ENCODE measurements at places on chromosomes 12 and 14.

- DNase-seq, result peak; percentile 58
Observed at GRCh38 chr14:92575061-92575747, 61.6 kb downstream of the RIN3 start.

DNA sequence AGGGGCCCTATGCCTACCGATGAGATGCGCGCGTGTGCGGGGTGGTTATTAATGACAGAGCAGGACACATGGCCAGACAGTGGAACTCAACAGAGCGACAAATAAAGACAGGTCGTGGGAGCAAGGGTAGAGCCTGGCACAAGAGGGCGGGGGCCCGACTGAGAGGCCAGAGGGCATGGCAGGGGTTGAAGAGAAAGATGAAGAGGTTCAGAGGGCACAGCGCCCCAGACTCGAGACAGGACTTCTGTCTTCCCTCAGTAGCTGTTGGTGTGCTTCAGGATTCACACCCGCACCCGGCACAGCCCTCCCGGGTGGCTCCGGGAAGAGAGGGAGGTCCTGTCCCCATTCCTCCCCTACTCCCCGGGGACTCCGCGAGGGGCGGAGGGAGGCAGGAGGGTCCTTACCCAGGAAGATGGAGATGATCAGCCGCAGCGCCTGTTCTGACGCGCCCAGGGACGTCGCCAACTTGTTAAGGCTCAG, 366 bp downstream of the LPCAT3 start:
- no peak for DNase-seq

- no peak for DNase-seq
Observed at GRCh38 chr12:48379794-48380193, 29.1 kb upstream of the ZNF641 start.

DNA sequence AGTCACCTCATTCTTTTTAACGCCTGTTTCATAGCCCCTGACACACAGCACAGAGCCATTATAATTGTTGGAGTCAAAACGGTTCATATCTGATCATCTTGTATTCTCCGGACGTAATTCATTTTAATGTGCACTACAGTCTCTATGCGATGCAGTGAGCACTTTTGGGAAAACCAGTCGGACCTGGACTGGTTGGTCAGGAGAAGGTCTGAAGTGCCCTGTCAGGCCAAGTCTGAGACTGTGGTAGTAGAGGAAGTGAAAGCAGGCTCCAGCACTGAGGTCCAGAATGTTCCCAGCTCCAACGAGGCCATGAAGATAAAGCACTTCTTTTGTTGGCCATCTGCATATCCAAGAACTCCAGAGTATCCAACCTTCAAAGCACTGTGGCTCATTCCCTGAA, 117.1 kb upstream of the NCOR2 start:
- peak; percentile 21 for DNase-seq

GRCh38 chr14:82755923-82756322, 1222.3 kb upstream of the SEL1L start:
- DNase-seq, result no peak

- no peak for DNase-seq
Observed at GRCh38 chr14:23326491-23327332, 5.5 kb downstream of the PABPN1 start.

GRCh38 chr14:93023039-93023438, 92.7 kb downstream of the ITPK1 start:
- DNase-seq, result peak; percentile 51

DNA sequence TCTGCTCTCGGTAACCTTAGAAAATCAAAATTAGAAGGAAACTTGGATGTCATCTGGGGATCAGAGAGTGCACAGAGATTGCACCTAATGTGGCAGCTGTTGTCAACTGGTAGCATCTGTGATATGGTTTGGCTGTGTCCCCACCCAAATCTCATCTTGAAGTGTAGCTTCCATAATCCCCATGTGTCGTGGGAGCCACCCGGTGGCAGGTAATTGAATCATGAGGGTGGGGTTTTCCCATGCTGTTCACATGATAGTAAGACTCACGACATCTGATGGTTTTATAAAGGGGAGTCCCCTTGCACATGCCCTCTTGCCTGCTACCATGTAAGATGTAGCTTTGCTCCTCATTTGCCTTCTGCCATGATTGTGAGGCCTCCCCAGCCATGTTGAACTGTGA, 127.7 kb upstream of the SRRM4 start:
- DNase-seq, result no peak

Data from OCI-M1 (cell line).